ENCODE measurements at places on chromosomes 16 and 17.

DNA sequence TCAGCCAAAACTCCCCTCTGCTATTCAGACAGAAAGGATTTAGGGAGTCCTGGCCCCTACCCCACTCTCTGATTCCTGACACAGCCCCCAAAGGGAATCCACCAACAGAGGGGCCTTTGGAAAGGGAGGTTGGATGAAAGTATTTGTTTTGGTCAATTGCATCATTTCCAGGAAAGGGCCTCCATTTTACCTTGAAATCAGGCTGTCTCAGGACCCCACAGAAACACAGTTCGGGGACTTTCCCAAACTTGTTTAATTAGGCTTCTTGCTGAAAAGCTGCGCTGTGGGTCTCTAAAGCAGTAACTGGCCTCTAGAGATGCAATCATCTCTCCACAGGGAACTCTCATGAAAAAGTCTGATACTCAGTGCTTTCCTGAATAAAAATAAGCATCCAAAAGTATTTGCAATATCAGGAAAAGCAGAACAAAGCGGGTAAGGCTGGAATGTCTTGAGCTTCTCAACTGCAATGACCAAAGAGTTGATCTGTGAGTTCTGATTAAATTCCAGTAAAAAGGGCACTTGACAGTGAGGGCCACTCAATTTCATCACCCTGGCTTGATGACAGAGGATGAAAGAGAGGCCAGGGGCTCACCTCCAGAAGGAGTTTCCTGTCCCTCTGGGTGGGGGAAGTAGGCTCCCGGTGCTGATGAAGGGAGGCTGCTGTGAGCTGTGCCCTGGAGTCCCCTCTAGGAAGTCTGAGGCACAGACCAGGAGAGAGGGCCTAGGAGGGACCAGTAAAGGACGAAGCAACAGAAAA is 36.3 kb downstream of the LYRM9 start:
- DNase-seq: no peak

- DNase-seq: no peak
Observed at GRCh38 chr16:86129541-86129940, 230.6 kb downstream of the IRF8 start.

GRCh38 chr17:72591289-72592241 is 470.7 kb downstream of the SOX9 start:
- no peak for DNase-seq

GRCh38 chr17:49497148-49498028 is 2.3 kb downstream of the NGFR start:
- no peak for DNase-seq

DNA sequence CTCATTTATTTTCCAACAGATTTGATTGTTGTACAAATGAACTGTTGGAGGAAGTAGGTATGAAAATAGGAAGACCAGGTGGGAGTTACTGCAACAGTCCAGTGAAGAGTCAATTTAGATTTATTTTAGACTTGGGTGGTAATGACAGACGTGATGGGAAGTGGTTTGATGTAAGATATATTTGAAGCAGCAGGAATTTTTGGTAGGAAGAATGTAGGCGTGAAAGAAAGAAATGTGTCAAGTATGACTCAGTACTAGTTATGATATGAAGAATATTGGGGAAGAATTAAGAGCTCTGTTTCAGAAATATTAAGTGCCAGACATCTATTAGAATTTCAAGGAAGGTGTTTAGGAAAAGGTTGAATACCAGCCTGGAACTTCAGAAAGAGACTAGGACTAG is 247.9 kb upstream of the AXIN2 start:
- no peak for DNase-seq

- DNase-seq: no peak
Observed at GRCh38 chr17:9700754-9701476, 55.6 kb downstream of the USP43 start.

- DNase-seq: no peak
Observed at GRCh38 chr17:66357037-66357436, 54.6 kb downstream of the PRKCA start.

DNA sequence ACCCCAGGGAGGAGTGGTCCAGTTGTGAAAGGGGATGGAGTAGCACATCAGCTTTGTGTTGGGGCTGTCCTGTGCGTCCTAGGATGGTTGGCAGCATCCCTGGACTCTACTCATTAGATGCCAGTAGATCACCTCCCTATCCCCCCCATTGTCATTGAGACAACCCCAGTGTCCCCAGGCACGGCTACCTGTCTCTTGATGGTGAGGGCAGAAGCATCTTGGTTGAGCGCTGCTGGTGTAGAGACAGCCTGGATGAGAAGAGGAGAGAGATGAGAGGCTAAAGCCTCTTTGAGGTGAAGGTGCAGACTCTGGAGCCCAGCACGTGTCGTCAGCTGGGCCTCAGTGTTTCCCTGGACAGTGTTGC is 55.4 kb downstream of the TNFRSF13B start:
- no peak for DNase-seq

GRCh38 chr16:88804552-88805339 is 1.2 kb downstream of the CDT1 start:
- no peak for DNase-seq

DNA sequence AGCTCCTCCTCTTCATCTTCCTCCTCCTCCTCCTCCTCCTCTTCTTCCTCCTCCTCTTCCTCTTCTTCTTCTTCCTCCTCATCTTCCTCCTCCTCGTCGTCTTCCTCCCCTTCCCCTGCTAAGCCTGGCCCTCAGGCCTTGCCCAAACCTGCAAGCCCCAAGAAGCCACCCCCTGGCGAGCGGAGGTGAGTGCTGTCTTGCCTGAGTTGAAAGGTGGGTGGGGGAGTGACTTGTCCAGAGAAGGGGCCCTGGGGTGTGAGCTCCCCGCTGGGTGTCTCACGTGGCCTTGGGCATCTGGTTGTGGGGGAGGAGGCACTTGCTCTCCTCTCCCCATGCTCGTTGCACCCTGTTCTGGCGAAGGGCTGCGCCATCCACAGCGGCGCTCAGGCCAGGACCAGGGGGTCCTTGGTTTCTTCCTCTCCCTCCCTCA is 8.0 kb downstream of the ELOB start:
- no peak for DNase-seq

- DNase-seq: no peak
Observed at GRCh38 chr17:35062308-35062707, 1.2 kb downstream of the RFFL start.

DNA sequence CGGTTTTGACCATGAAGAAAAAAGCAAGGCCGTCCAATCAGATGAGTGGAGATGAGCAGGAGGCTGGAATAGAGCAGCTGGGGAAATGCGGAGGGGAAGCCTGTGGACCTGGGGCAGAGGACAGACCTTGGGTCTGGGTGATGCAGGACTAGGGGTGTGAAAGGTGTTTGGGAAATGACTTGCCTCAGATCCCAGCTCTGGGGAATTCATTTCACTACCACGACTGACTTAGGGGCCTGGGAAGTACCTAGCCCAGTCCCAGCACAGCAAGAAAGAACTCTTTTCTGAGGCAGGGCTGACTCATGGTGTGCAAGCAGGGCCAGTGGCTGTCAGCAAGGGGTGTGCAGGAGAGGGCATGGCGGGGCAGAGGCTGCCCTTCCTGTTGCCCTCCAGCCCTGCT is 14.8 kb downstream of the DNAI2 start:
- no peak for DNase-seq

GRCh38 chr17:74842146-74842598 is 17.5 kb downstream of the GRIN2C start:
- no peak for DNase-seq

DNA sequence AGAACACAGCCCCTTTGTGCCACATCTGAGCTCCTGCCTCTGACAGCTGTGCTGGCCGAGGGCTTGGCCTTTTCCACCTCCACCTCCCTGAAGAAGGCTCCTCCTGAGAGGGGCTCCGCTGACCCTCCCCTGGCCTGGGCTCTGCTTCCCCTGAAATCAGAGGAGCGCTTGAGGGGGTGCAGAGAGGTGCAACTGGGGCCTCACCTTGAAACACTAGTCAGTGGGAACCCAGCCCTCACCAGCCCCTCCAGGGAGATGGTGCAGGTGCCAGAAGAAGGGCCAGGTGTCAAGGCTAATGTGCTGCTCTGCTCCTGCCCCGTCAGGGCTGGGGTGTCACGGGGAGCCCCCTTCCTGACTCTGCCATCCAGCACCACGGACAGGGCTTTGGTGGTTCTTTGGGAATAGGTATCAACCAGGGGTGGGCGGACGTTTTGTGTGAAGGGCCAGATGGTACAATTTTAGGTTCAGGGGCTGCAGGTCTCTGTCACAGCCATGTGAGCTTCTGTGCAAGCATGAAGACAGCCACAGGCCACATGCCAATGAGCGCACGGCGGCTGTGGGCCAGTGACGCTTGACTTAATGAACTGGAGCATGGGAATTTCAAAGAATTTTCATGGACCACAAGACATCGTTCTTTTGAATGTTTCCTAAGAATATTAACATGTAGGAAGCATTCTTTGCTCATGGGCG is 2.1 kb upstream of the ZG16B start:
- no peak for DNase-seq

DNA sequence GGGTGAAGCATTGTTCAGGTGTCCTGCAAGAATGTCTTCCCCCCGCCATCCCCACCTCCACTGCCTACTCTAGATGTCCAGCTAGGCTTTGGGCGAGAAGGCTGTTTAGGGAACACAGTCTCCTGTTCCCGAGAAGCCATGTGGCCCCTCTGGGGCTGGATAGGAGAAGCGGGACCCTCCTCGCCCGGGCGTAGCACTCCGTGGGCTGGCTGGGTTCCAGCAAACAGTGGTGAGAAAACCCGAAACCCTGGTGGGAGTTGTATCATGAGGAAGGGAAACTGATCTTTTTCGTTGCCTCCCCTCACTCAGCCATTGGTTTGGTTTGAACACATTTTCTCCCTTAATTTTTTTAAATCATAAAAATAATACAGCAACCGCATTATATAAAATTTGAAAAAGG is 56.6 kb downstream of the IRF8 start:
- no peak for DNase-seq

DNA sequence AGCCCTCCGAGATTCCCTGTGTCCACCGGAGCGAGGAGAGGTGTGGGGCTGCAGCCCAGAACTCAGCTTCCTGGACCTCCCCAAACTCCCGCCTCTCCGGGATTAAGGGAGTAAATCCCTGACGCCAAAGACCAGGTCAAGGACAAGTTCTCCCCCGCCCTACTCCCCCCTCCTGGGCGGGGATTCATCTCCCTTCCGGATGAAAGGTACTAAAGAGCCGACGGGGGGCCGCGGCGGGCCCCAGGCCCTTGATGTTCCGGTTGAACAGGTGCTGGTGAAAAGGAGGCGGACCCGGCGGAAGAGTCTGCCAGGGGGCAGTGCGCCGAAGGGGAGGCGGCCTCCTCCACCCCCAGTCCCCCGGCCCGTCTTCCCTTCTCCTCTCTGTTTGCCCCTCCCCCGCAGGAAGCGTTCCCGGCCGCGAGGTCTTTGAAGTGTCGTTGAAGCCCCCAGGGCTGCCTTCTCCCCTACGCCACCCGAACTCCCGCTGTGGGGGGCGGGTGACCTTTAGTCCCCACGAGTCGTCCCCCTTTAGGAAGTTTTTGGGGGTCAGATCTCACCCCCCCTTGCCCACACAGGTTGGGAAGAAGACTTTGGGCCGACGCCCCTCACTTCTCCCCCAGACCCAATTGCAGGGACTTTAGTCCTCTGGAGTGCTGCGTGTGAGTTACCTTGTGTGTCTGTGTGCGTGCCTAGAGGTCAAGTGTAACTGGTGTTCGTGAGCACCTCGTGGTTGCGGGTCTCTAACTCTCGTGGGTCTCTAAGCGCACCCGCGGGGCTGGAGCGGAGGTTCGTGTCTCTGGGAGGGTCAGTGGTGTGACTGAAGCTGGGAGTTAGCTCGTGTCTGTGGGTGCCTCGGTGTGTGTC is 1.1 kb upstream of the MLLT6 start:
- DNase-seq: no peak

DNA sequence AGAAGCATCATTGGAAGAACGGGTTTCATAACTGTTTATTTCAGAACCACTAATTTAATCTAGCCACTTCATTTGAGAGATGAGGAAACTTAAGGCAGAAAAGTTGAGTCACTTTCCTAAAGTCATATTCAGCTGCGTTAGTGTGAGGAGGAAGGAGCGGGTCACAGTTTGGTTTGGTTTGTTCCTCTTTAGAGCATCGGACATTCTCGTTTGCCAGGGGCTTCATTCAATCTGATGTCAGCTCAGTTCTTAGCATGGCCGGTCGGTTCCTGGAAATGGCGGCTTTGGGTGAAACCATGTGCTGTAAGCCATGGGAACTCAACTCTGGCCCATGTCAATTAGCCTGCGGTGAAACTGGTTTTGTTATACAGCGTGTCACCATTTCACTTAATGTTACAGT is 186.5 kb downstream of the LGALS9B start:
- DNase-seq: no peak

DNA sequence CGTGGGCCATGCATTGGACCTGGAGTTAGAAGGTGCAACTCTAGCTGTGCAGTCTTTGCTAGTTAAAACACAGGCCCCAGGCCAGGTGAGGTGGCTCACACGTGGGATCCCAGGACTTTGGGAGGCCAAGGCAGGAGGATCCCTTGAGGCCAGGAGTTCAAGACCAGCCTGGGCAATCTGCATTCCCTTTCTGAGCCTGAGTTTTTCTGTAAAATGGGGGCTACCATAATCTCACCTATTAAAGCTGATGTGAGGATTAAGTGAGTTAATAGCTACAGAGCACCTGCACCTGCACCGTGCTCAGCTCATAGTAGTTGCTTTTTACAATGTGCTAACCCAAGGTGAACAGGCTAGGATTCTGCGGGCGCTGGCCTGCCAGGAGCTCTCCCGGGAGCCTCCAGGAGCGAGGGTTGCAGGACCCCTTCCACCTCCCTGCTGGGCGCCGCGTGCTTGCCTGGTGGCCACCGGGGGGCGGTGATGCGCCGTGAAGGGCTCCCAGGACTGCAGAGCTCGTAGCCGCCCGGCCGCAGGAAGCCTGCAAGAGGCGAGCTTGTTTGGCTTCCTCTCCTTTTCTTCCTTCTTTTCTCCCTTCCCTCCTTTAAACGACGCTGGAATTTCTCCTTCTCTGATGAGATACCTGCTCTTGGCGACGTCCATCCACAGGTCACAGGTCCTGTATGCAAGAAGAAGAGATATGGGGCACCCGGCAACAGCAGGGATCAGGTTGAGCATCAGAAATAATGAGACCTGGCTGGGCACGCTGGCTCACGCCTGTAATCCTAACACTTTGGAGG is 51.3 kb downstream of the ZFP90 start:
- DNase-seq: peak; percentile 23

DNA sequence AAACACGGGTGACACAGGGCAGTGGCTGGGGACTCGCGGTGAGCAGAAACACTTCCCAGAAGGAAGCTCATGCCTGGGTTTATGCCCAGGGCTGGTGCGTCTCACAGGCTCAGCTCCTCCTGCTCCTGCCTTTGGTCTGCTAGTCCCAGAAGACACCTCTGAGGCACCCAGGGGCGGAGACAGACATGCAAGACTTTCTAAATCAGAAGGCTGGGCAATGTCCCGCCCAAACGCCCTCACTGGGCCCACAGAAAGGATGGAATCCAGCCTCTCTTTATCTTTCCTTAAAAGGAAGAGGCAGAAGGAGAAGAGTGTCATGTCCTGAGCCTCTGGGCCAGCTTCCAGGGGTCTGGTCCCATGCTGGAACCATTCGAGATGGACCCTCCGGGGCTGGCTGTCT is 197.7 kb upstream of the RPL38 start:
- DNase-seq: no peak

- DNase-seq: no peak
Observed at GRCh38 chr17:36069136-36069535, 5.1 kb downstream of the CCL18 start.

DNA sequence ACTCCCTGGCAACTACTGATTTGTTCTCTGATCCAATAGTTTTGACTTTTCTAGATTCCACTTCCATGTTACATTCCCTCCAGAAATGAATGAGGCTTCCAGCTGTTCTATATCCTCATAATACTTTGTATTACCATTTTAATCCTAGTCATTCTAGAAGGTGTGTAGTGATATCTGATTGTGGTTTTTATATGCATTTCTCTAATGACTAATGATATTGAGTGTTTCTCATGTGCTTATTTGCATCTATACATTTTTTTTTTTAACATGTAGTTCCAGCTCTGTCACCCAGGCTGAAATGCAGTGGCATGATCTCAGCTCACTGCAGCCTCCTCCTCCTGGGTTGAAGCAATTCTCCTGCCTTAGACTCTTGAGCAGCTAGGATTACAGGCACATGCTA is 7.3 kb downstream of the ADGRG5 start:
- no peak for DNase-seq
